ENCODE measurements at places on chromosomes 4 and X.

- no peak for DNase-seq
Observed at GRCh38 chr4:185464183-185464582, 7.3 kb downstream of the CCDC110 start.

DNA sequence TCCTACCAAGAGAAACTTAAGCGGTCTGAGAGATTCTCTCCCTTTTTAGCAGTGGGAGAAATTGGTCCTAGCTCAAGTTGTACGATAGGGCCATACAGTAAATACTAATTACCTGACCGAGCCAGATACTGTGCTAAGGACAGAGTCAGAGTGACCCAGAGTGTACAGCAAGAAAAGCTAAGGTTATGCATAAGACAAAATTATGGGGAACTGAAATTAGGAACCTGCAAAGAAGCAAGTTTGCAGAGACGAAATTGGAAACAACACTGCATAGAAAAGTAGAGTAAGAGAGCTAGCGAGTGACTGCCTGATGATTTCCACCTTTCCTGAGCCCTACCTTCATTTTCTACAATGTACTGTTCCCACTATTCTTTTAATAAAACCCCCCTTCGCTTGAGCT is 278.1 kb downstream of the NKX6-1 start:
- no peak for DNase-seq

GRCh38 chrX:37380924-37381323 is 31.8 kb downstream of the PRRG1 start:
- peak; percentile 78 for DNase-seq

DNA sequence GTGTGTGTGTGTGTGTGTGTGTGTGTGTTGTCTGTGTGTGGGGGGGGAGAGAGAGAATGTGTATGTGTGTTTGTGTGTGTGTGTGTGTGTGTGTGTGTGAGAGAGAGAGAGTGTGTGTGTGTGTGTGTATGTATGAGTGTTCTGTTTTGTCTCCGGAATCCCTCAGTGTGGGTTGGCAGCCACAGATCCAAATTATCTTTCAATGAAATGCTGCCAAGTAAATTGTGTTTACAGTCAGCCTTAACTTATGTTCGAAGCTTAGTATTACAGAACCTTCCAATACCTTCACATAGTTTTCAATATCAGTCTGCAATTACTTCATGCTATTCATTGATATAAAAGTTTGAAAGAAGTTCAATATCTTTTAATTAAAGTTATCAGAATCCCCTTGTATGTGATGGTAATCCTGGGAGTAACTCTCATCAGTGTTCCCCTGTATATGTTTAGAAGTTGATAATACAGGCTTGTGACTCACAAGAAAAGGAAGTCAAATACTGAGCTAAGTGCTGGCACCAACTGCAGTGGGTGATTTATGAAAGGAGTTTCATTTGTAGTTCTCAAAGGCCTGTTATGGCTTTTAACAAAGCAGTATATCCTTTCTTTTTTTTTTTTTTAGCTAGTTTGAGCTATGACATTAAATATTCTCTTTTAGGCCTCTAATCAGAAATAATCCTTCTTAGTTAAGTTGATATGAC is 51.6 kb upstream of the HTR2C start:
- peak; percentile 1 for DNase-seq
